Muscle of back (tissue), 13 donors: ENCODE measurements at places on chromosomes 6 and 20. TPM values are rescaled to one million over a fixed set of nuclear protein-coding genes. Genes with fewer than 3 reads are reported as not detected.
A peak's percentile ranks its signal among the peaks of the same experiment; 100 is the strongest.

DNA sequence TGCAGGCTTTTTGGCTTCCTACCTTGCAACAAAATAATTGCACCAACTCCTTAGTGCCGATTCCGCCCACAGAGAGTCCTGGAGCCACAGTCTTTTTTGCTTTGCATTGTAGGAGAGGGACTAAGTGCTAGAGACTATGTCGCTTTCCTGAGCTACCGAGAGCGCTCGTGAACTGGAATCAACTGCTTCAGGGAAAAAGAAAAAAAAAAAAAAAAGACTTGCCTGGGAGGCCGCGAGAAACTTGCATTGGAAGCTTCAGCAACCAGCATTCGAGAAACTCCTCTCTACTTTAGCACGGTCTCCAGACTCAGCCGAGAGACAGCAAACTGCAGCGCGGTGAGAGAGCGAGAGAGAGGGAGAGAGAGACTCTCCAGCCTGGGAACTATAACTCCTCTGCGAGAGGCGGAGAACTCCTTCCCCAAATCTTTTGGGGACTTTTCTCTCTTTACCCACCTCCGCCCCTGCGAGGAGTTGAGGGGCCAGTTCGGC is 420 bp downstream of the SOX4 start:
- no peak for DNase-seq

GRCh38 chr6:44561832-44562665 is 174.5 kb downstream of the CDC5L start:
- no peak for DNase-seq

DNA sequence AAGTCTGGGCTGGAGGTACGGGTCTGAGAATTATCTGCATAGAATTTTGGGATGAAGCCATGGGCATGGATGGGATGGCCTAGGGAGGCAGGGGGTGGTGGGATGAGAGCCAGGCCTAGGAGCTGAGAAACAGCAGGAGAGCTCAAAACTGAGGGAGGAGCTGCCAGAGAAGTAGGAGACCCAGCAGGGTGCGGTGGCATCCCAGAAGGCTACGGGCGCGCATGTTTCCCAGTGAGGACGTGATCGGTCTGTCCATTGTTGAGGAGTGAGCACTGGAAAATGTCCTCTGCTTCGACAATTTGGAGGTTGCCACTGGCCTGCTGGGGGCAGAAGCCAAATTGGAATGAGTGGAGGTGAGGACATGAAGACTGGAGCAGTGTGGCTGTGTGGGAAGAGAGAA is 14.5 kb upstream of the MROH8 start:
- DNase-seq = no peak

- no peak for DNase-seq
Measured at GRCh38 chr20:49990271-49990720, 7.5 kb downstream of the SNAI1 start.

DNA sequence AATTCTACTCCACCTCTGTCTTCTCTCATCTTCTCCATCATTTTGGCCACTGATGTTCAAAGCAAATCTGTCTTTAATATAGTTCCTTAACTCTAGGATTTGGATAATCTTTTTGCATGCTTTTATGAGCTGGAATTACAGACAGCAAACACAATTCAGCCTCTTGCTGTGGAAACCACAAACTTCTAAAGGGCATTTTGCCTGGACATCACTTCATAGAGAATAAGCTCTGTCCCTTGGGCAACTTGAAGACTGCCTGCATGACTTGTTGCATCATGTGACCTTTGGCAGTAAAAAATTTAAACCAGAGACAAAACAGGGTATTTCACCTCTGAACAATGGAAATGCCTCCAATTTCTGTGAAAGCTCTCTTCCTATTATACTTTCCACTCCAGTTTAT is 74.1 kb upstream of the HDDC2 start:
- DNase-seq = no peak

GRCh38 chr6:7673063-7673536 is 52.8 kb upstream of the BMP6 start:
- peak; percentile 52 for DNase-seq

- DNase-seq = no peak
Measured at GRCh38 chr6:149876241-149876933, 12.2 kb upstream of the LRP11 start.

GRCh38 chr6:70082830-70083229 is 216.5 kb downstream of the COL19A1 start:
- no peak for DNase-seq

DNA sequence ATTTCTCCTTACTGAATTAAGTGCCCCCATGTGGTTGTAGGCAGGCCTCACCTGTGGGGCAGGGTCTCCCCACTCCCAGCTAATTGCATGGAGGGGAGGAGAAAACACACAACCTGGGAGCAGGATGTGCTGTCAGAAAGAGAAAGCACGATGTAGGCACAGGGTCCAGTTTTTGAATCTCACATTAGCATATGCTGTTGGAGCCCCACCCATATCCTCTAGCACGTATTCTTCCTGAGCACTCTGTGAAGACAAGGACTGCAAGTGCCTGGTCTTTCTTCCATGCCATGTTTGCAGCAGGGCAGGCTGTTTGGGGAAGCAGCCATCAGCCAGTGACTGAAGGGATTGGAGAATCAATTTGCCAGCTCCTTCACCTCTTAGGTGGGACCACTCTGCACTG is 108.2 kb downstream of the CFAP61 start:
- no peak for DNase-seq

Gene PFDN4
- polyA plus RNA-seq = 70.8 TPM

Gene TMEM170B
- polyA plus RNA-seq = 5.5 TPM

Gene JPH2
- 83.0 TPM for polyA plus RNA-seq

Gene PPP1R14C
- polyA plus RNA-seq = 45.6 TPM
